ENCODE measurements at places on chromosomes 5 and 9. TPM values are rescaled to one million over a fixed set of nuclear protein-coding genes. Genes with fewer than 3 reads are reported as not detected.

Gene DCAF12
- 18.6 TPM for total RNA-seq

Gene ARSI
- total RNA-seq: 2.0 TPM

Gene TMEM252
- not detected for total RNA-seq

Gene GHR
- total RNA-seq: 11.8 TPM

Gene OTP
- total RNA-seq: not detected
